Stimulated activated CD4-positive, alpha-beta T cell treated with anti-CD3 and anti-CD28 coated beads, Interleukin-1b, Interleukin-23, amount 100 ng/mL, for 4 hours (primary cell): ENCODE measurements at places on chromosomes 12 and 14.

DNA sequence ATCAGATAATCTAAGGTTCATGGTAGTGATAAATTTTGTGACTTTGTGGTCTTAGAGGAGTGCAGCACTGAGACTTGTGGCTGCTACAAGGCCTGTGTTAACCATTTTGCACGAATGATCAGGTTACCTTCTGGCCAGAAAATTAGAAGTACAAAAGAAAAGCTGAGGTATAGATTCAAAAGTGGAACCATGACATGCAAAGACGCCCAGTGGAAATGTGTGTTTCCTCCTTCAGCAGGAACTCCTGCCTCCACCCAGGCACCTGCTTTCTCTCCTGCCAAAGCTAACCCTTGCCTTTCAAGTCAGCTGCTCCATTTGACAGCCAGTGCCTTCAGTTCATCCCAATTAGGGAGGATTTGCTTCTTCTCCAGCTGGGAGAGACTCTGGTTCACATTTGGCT, 10.1 kb downstream of the PDE6H start:
- DNase-seq, result no peak

GRCh38 chr14:91927191-91927590, 20.3 kb downstream of the FBLN5 start:
- DNase-seq, result no peak

GRCh38 chr12:130083734-130084133, 78.5 kb upstream of the FZD10 start:
- DNase-seq, result no peak

DNA sequence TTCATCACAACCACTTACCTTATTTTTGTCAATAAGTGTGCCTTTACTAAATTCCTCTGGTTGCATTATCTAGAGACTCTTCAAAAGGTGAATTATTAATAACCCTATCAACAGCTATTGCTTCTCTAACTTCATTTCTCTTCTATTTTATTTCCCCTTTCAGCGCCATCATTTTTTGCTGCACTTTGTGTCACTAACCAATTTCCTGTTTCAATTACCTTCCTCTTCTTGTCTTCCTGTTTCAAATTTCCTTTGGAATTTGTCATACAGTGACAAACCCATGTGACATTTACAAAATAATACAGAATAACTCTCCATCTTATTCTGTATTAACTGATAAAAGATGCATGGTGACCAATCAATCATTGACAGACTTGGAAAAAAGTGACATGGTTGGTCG, 12.2 kb upstream of the CLEC2A start:
- no peak for DNase-seq

GRCh38 chr12:43060742-43061141, 471.2 kb upstream of the PRICKLE1 start:
- no peak for DNase-seq

DNA sequence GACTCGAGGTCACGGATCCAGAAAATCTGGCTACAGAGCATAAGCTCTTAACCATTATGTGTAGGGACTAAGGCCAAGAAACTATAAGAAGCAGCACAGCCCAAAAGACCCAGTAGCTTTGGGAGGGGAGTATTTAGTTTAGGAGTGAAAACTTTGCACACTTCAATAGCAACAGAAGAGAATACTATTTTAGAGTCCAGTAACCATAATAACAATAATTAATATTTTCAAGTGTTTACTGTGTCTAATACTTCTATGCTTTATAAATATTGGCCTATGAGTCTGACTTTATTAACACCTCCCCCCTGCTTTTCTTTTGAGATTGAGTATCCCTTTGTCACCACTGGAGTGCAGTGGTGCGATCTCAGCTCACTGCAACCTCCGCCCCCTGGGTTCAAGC, 82.8 kb downstream of the SUDS3 start:
- DNase-seq, result no peak

GRCh38 chr14:74964787-74965485, 9.5 kb upstream of the PGF start:
- no peak for DNase-seq

DNA sequence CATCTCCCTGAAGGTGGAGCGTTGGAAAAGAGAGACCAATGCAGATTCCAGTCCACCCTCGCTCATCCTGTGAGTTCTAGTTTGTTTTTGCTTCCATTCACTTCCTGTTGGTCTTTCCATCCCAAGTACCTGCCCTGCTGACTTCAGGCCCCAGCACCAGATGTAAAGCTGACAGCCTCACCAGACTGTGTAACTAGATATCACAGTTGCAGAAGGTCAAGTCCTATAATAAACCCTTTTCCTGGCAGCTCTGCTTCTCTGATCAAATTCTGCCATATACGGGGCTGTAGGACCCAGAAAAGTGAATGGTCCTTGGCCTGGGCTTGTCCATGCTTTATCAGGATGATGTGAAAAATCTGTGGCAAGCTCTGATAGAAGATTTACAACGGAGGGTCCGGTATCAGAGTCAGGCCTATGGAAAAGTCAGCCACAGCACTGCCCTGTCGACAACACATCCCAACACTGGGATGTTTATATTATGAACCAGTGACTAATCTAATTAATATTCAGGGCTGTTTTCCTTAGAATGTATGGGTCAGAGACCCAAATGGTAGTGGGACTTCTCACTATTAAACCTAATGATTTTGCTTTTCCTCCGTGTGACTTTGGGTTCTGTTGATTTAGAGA, 42.1 kb downstream of the CCDC175 start:
- no peak for DNase-seq

- no peak for DNase-seq
Observed at GRCh38 chr14:37559386-37559785, 35.7 kb downstream of the FOXA1 start.

DNA sequence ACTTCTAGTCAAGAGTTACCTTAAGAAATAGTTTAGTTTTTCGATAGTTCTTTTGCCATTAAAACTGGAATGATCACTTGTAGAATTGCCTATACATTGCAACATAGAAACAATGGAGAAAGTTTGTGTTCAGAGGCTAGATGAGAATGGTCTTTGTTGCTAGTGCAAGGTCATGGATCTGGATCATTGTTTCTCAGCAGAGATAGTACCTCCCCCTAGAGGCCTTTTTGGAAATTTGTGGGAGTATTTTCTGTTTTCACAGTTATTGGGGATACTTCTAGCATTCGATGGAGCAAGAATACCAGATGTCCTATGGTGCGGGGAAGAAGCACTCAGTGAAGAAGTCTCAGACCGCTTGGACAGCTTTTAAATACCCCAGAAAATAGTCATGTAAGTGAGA, 138.8 kb upstream of the HMGA2 start:
- no peak for DNase-seq

- DNase-seq, result no peak
Observed at GRCh38 chr12:28905220-28905955, 243.7 kb upstream of the FAR2 start.

DNA sequence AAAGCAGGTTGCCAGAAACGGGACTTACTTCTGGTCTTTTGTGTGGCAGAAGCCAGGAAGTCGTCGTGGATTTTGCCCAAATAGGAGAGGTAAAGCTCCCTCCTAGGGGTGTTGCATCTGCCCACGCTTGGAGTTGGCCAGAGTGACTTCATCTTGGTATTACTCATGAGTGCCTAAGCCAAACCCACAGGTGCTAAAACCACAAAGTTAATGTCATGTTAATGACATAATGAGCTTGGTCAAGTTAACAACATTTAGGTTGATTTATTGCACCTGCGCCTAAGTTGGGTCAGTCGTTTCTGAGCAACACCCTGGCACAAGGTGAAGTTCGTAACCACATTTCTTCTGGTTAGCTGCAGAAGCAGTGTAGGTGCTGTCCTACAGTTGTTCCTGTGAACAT, 225.2 kb downstream of the FUT8 start:
- DNase-seq, result no peak

GRCh38 chr12:19842116-19842515, 402.8 kb downstream of the AEBP2 start:
- no peak for DNase-seq

GRCh38 chr12:70646850-70647249, 9.6 kb upstream of the PTPRB start:
- DNase-seq, result no peak

DNA sequence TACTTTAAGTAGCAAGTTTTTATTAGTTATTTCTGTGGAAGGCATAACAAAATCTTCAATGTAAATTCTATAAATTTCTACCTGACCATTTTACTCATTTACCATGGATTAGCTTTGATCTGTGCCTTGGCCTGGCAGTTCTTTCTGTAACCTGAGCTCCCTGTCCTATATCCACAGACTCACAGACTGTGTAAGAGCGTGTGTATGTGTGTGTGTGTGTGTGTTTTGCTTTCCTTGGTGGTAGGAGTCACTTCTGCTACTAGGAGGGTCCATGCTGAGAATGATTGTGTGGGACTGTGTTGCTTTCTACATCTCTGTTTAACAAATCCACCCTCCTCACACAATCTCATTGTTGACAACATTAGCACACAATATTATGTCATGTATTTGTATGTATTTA, 221.2 kb upstream of the PELI2 start:
- no peak for DNase-seq

- DNase-seq, result no peak
Observed at GRCh38 chr14:67952786-67953185, 133.2 kb downstream of the RAD51B start.

- DNase-seq, result no peak
Observed at GRCh38 chr14:46377305-46377704, 274.3 kb downstream of the RPL10L start.

- no peak for DNase-seq
Observed at GRCh38 chr12:89825591-89826449, 117.2 kb upstream of the ATP2B1 start.

DNA sequence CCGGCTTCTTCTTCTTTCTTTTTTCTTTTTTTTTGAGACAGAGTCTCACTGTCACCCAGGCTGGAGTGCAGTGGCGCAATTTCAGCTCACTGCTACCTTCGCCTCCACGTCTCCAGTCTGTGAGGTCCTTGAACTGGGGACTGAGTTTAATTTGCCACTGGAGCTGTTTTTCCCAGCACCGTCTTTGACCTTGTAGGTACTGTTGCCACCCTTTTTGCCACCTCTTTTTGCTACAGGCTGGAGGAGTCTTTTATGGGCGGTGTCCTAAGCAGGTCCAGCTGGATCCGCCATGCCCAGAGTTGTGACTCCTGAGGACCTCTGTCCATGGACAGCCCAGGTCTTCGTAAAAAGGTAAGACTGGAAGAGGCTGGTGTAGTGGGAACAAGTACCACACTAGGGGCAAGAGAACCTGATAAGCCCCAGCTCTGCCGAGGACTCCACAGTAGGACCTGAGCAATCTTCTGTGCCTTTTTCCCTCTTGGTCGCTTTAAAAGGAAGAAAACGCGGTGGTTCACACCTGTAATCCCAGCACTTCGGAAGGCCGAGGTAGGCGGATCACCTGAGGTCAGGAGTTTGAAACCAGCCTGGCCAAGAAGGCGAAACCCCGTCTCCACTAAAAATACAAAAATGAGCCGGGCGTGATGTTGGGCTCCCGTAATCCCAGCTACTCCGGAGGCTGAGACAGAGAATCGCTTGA, 946 bp downstream of the RNU4-2 start:
- peak; percentile 17 for DNase-seq

GRCh38 chr12:78470354-78471195, 394.0 kb upstream of the SYT1 start:
- no peak for DNase-seq
